ENCODE measurements at places on chromosomes 11 and 22. TPM values are rescaled to one million over a fixed set of nuclear protein-coding genes. Genes with fewer than 3 reads are reported as not detected.
A peak's percentile ranks its signal among the peaks of the same experiment; 100 is the strongest.

- no peak for DNase-seq
Measured at GRCh38 chr11:31414338-31414737, 44.7 kb downstream of the DNAJC24 start.

- DNase-seq, result no peak
Measured at GRCh38 chr11:108804511-108804910, 139.6 kb downstream of the DDX10 start.

DNA sequence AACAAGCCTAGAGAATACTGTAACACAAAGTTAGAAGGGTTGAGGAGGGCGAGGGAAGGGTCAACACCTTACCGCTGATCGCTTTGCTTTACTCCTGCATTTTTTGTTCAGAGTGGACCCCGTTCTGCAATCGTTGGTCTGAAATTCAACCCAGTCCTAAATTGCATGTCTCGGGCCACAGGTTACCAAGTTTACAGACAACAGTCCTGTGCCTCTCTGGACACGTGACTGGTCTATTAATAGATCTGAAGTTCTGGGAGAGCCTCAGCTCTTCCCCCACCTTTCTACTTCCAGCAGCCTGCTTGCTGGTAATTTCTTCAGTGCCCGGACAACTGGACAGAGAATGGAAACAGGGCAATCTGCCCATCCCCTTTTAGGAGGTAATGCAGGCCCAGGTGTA lies 74.2 kb downstream of the STIM1 start:
- no peak for DNase-seq

FIBIN gene
- total RNA-seq, result not detected

SHANK2 gene
- 9.5 TPM for total RNA-seq

DNA sequence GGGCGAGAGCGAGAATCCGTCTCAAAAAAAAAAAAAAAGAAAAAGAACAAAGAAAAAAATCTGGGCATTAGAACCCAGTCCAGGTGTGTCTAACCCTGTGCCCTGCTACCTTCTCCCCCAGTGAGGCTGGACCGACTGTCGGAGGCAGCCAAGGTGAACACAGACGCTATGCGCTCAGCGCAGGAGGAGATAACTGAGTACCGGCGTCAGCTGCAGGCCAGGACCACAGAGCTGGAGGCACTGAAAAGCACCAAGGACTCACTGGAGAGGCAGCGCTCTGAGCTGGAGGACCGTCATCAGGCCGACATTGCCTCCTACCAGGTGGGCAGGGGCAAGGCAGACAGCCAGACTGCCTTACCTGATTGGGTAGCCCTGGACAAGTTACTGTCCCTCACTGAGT lies 3.2 kb downstream of the NEFH start:
- no peak for DNase-seq

- DNase-seq, result peak; percentile 44
Measured at GRCh38 chr11:106389101-106389500, 311.6 kb downstream of the AASDHPPT start.

GRCh38 chr22:50105208-50106100 lies 15.6 kb downstream of the MOV10L1 start:
- DNase-seq, result no peak

DNA sequence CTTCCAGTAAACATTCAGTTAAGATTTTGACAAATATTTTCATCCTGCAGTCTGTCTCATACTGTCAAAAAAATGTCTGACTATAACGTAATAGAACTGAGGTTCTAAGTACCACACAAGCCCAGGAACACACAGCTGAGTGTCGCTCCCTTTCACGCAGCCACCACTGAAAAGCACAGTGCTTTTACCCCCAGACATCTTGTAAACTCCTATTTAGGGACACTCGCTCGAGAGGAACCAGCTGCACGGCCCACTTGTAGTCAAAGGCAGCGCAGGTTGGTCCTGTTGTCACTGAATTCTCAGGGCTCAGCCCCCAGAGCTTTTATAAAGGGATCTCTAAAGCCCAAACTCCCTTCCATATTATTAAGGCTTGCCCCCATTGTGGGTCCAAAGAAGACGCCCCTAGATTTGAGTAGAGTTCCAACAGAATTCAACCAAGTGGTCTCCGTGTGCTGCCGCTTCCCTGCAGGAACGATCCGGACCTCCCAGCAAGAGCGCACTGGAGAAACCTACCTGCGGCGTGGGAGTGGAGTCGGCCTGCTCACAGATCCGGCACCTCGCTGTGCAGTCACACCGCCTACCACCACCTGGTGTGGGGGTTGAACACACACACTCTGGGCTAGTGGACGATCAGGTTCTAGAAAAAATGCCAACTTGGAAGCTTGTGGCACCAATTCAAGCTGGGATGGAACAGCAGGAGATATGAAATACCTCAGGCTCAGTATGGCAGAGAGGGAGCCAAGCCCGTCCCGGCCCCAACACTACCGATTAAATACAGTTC lies 23.4 kb downstream of the ASPHD2 start:
- DNase-seq, result no peak

DNA sequence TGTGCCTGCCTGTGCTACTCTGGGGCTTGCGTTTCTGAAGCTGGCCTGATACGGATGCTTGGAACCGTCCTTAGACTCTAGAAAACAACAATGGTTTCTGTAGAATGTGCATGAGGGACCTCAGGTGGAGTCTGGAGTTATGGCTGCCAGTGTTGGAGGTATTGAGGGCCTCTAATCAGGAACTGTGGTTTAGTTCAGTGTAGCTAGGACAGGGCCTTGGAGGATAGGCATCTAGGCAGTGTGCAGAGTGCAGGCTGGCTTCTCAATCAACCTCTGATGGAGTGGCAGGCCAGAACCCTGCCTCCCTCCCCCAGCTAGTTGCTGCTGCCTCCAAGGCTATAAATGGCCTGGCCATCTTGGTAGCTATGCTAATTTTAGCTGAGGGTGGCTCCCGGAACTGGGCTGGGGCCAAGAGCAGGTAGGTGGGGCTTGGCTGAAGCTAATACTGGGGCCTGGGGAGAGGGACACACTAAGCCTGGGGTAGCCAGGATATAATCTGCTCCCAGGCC lies 4.0 kb downstream of the STIM1 start:
- DNase-seq, result no peak

DNA sequence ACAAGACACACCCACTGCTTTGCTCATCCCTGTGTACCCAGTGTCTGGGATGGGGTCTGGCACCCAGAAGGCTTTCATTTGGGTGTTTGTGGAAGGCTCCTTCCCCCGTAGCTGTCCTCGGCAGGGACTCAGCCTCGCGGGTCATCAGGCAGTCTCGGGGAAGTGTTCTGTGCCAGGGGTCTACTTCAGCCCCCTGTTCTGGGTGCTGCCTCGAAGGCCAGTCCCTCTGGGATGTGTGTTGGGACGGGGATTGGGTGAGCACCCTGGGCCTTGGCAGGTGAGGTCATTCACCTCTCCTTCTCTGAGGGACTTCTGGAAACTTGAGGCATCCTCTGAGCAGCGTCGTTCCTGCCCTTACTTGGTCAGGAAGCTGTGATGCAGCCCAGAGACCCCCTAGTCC lies 65.5 kb downstream of the RPUSD4 start:
- no peak for DNase-seq

DNA sequence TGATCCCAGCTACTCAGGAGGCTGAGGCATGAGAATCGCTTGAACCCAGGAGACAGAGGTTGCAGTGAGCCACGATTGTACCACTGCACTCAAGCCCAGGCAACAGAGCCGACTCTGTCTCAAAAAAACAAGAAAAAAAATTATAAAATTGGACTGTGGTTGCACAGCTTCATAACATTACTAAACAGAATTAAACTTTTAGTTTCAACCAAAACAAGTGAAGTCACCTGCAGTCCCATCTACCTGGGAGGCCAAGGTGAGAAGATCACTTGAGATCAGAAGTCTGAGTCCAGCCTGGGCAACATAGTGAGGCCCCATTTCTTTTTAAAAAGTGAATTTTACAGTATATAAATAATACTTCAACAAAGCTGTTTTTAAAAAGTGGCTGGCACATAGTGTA lies 47.8 kb upstream of the CD5 start:
- no peak for DNase-seq

DNA sequence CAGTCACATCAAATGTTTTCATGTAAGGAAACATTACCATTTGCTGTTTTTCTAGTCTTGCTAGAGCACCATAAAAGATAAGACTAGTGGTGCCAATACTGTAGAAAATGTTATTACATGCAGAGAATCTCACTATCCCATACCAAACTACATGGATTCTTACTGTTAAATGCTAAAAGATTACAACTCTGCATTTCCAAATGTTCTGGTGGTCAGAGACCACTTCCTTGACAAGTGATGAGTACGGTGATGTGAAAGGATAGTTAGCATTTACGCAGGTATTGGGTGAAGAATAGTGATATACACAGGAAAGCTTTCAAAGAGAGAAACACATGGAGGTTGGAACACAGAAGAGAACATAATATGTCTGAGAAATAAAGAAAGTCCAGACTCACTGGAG lies 98.2 kb downstream of the GGTLC2 start:
- DNase-seq, result no peak

DNA sequence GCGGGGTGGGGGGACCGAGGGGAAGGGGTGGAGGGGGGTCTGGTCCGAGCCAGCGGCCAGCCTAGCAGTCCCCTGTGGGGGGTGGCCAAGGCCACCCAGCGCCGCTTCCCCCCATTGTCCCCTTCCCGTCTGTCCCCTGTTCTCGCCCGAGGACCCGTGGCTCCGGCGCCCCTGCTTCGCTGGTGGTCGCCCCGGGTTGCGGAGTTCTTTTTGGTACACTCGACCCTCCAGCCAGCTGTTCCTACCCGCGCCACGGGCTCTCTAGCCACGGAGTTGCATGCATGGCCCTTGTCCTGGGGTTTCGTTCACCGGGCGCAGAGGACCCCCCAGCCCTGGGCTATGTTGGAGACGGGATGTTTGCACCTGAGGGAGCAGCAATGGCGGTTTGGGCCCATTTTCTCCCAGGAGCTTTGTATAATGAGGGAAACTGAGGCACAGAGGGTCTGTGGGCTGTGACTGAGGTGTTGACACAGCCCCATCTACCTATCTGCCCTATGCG lies 489 bp downstream of the RNF214 start:
- DNase-seq, result no peak
